Fibroblast of the conjunctiva (primary cell): ENCODE measurements at places on chromosomes 1 and 21.
A peak's percentile ranks its signal among the peaks of the same experiment; 100 is the strongest.

DNA sequence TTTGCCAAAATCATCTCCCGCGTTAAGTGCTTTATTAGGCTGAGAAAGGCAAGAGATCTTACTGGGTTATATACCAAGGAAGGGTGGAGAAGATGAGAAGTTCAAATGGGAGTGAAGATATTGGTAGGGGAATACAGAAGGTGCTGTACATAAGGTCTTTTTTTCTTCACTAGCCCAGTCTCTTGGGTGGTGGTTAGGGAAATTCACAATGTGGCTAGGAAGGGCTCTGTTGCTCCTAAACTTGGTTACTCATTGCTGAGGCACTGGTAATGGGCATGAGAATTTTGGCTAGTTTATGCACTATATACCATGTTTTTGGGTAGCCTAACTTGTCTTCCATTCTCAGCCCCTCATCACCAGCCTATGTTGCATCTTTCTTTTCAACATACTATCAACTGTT lies 50.6 kb downstream of the LHX4 start:
- no peak for DNase-seq

GRCh38 chr1:47513393-47513792 lies 75.5 kb downstream of the FOXD2 start:
- DNase-seq = no peak

GRCh38 chr1:233268389-233269022 lies 27.0 kb downstream of the PCNX2 start:
- DNase-seq = no peak

DNA sequence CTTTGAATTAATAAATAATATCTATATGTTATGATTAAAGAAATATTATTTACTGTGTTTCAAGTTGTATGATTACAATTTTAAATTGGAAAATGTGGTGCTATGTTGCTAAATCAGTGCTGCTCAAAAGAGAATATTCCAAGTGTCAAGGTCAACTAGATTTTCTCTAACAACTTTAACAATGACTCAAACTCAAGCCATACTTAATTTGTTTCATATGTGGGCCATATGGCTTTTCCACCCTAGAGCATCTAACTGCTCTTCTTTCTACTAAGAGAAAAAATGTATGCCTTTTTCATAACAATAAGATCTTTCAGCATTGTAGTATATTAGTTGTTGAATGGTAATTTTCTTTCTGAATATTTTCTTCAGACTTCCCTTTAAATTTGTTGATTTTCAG lies 8.3 kb upstream of the SYT14 start:
- peak; percentile 24 for DNase-seq

DNA sequence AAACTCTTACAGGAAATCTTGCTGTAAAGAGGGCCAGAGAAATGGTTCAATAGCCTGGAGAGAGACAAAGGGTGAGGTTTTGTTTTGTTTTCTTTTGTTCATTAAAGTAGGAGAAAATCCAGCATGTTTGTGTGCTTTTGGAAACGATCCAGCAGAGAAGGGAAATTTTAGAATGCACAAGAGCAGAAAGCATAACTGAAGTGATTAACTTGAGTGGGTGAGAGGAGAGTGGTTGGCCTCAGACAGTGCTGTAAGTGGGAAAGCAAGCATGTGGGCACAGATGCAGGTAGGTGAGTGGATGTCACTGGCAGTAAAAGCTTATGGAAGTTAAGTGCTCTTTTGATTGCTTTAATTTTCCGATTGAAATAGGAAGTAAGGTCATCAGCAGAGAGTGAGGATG lies 50.2 kb downstream of the EEIG2 start:
- no peak for DNase-seq

DNA sequence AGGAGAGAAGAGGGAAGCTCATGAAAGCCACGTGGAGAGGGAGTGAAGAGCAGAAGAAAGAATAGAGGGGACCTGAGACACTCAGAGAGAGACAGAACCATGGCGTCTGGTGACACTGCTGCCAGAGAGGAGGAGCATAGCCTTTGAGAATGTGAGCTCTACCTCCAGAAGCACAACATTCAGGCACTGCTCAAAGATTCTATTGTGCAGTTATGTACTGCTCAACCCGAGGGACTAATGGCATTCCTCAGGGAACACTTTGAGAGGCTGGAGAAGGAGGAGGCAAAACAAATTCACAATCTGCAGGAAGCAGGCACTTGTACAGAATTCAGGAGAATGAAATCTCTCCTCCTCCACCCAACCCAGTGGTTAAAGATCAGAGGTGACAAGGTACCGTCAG lies 45.1 kb downstream of the BTBD8 start:
- DNase-seq = no peak

GRCh38 chr1:232690285-232690935 lies 60.5 kb upstream of the SIPA1L2 start:
- no peak for DNase-seq

DNA sequence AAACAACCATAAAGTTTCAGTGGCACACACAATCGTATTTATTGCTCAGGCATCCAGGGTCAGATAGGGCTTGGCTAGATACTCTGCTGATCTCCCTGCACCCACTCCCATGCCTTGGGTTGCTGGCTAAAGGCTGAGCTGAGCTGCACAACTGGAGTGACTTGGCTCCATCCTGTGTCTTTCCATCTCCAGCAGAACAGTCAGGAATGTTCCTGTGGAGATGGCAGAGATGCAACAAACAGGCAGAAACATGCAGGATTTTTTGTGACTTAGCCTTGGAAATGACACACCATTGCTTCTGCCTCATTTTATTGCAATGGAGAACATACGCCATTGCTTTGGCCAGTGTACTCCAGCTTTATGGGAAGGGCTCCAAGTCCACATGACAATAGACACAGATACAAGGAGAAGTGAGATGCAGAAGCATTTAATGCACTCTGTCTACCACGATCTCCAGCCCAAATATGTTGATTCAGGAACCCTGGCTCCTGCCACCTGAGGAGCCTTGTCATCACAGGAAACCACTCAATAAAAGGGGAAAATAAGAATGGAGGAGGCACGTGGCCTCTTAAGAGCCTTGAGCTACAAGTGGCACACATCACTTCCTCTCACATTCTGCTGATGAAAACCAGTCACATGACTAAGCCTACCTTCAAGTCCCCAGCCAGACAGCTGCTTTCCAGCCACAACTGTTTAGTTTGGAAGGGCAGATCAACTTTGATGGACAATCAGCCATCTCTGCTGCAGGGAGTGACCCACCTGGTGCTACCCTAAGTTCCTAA lies 10.1 kb upstream of the GUCA2B start:
- no peak for DNase-seq

DNA sequence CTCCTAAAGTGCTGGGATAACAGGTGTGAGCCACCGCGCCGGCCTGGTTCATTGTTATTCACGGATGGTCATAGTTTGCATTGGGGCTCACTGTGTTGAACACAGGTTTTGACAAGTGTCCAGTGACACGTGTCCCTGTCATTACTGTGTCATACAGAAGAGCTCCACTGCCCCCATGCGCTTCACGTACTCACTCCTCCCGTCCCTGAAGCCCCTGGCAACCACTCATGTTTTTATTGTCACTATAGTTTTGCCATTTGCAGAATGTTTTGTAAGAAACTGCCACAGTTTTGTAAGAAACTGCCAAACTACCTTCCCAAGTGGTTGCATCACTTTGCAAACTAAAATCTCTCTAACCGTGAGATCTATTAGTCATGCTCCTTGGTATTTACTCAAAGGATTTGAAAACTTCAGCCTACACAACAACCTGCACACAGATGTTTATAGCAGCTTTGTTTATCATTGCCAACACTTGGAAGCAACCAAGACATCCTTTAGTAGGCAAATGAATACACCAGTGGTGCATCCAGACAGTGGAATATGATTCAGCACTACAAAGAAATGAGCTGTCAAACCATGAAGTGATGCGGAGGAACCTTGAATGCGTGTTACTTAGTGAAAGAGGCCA lies 163.2 kb upstream of the COL6A1 start:
- DNase-seq = peak; percentile 40

GRCh38 chr21:17548262-17548661 lies 35.4 kb downstream of the CXADR start:
- DNase-seq = no peak

DNA sequence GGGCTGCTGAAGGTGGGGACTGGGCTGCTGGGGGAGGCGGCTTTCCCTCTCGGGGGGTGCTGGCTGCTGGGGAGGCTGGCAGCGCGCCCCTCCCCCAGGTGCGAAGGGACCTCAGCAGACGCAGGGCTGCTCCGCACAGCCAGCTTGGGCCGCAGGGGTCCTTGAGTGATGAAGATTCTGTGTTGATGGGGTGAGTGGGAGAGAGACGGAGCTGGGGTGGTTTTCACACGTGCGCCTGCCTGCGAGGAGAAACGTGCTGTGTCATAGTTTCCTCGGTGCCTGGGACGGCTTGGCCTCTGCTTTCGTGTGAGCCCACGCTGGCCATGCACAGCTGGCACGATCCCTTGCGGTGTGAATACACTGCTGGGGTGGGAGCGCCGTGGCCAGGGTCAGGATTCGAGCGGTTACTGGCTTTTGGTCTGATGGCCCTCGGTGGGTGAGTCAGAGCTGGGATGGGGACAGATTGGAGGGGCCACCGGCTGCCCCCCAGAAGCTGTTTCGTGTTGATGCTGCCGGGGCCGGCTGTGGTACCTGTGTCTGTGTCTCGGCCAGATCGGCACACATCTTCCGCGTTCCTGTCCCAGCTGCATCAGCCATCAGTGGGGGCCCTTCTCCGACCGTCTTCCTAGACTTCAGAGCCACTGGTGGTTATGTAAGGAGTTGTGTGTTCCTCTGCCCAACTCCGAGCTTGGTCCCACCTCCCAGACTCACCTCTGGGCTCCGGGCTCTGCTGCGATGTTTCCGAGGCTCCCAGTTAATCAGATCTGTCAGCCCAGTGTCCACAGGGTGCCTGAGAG lies 24.9 kb downstream of the PRKCZ start:
- DNase-seq = no peak

DNA sequence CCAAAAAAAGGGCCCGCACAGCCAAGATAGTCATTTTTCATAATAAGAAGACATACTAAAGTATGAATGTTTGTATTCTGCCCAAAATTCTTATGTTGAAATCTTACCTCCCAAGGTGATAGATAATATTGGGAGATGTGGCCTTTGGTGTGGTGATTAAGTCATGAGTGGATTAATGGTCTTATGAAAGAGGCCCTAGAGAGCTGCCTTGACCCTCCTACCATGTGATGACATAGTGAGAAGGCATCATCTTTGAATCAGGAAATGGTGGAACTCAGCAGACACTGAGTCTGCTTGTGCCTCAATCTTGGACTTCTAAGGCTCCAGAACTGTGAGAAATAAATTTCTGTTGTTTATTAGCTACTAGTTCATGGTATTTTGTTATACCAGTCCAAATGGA lies 11.8 kb upstream of the RNPC3 start:
- DNase-seq = no peak

DNA sequence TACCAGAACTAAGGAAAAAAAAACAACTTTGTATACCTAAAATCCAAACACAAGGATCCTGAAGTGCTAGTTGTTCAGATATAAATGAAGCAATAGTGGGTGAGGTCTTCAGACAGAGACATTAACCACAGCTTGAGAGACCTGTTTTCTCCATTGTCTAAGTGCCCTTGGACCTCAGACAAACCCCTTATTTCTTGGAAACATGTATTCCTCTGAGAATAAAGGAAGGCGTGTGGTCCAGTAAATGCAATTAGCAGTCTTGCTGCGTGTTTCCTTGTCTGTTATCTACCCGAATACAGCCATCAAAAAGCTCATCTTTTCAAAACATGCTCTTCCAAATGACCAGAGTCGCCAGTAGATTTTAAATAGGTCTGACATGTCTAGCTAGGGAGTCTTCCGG lies 291.1 kb upstream of the NFIA start:
- DNase-seq = no peak

GRCh38 chr1:20712215-20712577 lies 5.6 kb downstream of the KIF17 start:
- DNase-seq = no peak

DNA sequence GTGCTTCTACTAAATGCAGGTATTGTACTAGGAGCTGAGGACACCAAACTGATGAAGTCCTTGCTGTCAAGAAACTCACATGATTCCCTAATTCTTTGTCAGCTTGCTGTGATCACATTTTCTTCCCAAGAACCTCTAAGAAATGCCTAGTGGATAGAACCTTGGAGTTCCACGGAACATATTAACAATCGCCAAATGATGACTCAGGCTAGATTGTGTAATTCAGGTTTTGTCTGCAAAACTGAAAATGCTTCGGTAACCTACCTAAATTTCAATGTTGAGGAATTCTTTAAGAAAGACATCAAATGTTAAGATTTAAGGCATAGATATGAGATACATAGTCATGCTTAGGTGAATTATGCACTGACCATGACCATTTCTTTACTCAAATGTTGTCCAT lies 1.7 kb upstream of the GADD45A start:
- DNase-seq = no peak

- no peak for DNase-seq
Observed at GRCh38 chr1:172616195-172616594, 42.7 kb upstream of the FASLG start.

DNA sequence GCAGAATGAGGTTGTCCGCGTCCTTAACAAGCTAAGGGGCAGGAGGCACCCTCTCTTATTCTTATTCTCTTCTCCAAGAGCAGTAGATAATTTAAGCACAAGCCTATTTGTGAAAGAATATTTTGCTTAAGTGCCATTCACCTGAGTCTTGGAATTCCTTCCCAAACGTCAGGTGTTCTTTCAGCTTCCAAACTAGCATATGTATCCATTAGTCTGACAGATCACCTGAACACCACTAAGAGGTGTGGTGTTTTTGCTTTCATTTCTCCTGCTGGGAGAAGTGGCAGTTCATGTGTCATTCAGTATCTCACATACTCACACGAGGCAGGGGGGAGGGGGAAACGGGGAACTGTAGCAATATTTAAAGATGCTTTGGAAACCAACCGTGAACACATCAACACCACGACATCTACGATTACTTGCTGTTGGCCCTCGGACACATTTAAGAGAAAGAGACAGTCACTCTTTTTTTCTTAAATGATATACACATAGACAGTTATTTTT lies 45.5 kb upstream of the RBM15 start:
- no peak for DNase-seq

DNA sequence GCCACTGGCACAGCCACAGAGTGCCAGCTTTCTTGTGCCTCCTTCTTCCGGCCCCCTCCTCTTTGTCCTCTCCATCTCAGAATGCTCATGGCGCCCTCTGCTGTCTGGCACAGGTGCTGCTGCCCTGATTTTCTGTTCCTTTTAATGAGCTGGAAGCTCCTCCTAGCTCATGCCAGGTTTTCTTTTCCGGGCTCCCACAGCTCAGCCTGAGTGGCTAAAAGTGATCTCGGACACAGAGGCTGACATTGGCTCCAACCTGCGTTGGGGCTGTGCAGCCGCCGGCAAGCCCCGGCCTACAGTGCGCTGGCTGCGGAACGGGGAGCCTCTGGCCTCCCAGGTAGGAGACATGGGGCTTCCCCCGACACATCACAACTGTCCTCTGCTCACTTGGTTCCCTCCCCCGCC lies 18.7 kb downstream of the CNTN2 start:
- peak; percentile 40 for DNase-seq

GRCh38 chr1:81999364-81999763 lies 198.6 kb downstream of the ADGRL2 start:
- DNase-seq = no peak
